ENCODE measurements at places on chromosomes 6 and 20.

DNA sequence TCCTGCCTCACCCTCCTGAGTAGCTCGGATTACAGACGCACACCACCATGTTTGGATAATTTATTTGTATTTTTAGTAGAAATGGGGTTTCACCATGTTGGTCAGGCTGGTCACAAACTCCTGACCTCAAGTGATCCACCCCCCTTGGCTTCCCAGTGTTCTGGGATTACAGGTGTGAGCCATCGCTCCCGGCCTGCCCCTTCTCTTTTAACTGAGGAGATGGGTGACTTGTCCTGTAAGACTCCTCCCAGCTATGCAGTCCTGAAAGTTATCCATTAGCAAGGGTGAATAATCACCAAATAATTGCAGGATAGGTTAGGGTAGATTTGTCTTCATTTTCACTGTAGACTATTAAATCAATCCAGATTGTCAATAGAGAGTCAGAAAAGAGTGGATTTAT is 40.5 kb upstream of the JARID2 start:
- DNase-seq, result no peak

DNA sequence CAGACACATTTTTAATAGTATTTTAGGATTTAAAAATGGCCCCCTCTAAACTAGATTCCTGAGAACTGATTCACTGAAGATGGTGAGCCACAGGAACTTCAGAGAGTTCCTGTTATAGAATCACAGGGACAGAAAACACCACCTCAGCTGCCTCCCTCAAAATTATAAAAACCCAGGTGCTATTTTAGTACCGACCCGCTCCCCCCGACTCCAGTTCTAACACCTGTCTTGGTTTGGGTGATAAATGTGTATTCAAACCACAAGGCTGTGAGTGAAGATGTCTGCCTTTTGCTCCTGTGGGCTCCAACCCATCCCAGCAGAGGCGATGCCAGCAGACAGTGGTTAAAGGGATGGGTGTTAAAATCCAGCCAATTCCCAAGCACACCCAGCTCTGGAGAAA is 127.4 kb upstream of the LY86 start:
- peak; percentile 4 for DNase-seq

- DNase-seq, result no peak
These were observed 66.8 kb upstream of the BTBD3 start for GRCh38 chr20:11850901-11851300.

DNA sequence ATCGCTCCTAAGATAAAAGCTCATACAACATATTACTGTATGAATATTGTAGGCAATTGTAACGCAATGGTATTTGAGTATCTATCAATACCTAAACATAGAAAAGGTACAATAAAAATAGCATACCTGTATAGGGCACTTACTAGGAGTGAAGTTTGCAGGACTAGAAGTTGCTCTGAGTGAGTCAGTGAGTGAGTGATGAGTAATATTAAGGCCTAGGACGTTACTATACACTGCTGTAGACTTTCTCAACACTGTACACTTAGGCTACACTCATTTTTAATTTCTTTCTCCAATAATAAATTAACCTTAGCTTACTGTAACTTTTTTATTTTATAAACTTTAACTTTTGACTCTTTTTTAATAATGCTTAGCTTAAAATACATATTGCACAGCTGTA is 546.9 kb downstream of the HACE1 start:
- DNase-seq, result no peak

DNA sequence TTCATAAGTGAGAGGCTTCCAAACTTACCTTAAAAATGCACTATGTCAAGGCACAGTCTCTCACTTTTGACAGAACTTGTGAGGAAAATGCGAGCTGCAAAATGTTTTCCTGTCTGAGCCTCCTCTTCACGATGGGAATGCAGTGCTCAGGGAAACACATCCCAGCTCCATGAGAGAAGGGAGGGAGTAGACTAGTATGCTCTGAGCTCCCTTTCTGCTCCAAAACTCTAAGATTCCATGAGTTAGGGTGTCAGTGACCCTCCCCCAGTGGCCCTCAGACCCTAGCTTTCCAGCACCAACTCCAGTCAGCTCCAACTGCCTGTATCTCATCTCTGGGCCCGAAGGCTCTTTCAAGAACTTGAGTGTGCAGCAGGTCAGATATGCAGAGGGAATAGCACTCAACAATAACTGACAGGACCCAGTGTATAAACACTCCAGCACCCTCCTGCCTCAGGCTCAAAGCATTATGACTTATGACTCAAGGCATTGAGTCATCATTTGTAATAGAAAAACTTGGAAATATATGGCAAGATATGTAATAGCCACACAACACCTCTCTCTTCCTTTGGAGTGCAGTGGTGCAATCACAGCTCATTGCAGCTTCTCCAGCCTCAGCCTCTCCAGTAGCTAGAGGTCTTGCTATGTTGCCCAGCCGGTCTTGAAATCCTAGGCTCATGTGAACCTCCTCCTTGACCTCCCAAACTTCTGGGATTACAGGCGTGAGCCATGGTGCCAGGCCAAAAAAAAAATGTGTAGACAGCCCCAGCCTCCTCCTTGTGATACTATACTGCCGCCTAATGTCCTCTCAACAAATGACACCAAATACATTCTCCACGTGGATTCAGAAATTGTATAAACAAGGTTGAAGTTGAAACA is 16.7 kb upstream of the ENTPD6 start:
- DNase-seq, result peak; percentile 57

- peak; percentile 11 for DNase-seq
These were observed 21.6 kb downstream of the TPX2 start for GRCh38 chr20:31760519-31761240.

All from fibroblast of skin of left quadriceps (primary cell).